Fibroblast of gingiva (primary cell): ENCODE measurements at places on chromosomes 3 and 15.

- no peak for DNase-seq
These were observed 94.6 kb upstream of the RASGRF1 start for GRCh38 chr15:79185199-79185598.

- DNase-seq = no peak
These were observed 29.1 kb upstream of the SRGAP3 start for GRCh38 chr3:9278498-9278897.

- DNase-seq = no peak
These were observed 130.1 kb downstream of the RTP4 start for GRCh38 chr3:187498211-187498724.

- DNase-seq = no peak
These were observed 210.7 kb downstream of the PDCD6IP start for GRCh38 chr3:34008836-34009809.

GRCh38 chr3:127247292-127247691 is 40.6 kb downstream of the PRR20G start:
- no peak for DNase-seq

DNA sequence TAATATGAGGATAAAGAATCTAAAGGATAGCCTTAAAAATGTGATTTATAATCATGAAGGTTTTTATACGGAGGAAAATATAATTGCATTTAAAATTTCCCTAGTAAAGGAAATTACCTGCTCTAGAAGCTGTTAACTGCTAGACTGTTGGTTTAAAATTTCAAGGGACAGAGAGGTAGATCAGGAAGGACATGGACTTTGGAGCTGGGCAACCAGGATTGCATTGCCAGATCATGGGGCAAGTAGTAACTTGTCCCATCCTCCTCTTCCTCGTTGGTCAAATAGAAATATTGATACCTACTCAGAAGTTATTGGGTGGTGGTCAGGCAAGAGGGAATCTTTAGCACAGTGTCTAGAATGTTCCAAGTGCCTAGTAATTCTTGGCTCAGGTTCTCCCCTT is 525.1 kb downstream of the MFSD1 start:
- no peak for DNase-seq

- no peak for DNase-seq
These were observed 598.3 kb upstream of the ZNF385D start for GRCh38 chr3:22349215-22349851.

DNA sequence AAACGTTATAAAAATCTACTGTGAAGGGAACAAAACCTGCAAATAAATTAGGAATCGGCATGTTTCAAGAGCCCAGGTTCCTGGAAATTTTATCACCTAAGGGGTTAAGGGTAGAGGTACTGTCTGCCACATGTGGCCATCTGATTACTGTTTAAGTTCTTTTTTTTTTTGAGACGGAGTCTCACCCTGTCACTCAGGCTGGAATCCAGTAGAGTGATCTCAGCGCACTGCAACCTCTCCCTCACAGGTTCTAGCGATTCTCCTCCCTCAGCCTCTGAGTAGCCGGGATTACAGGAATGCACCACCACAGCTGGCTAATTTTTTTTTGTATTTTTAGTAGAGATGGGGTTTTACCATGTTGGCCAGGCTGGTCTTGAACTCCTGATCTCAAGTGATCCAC is 35.8 kb downstream of the UQCC5 start:
- DNase-seq = no peak
